ENCODE measurements at places on chromosomes 4 and X. TPM values are rescaled to one million over a fixed set of nuclear protein-coding genes. Genes with fewer than 3 reads are reported as not detected.

The C4orf17 gene
- not detected for total RNA-seq

The DCAF12L1 gene
- not detected for total RNA-seq

The DUX4 gene
- total RNA-seq, result not detected

The KLB gene
- 0.34 TPM for total RNA-seq

The ERAS gene
- total RNA-seq, result not detected

The TMEM150C gene
- 2.4 TPM for total RNA-seq

The MTMR8 gene
- total RNA-seq, result 2.6 TPM

The GLUD2 gene
- total RNA-seq, result 0.23 TPM

The ZFP92 gene
- 0.57 TPM for total RNA-seq

The FAT4 gene
- total RNA-seq, result 0.61 TPM

The GAGE12D gene
- total RNA-seq, result not detected

The COL4A5 gene
- total RNA-seq, result 31.7 TPM

The LAGE3 gene
- total RNA-seq, result 22.5 TPM

The GYG2 gene
- 1.7 TPM for total RNA-seq

The BST1 gene
- total RNA-seq, result 5.7 TPM

The TCEAL2 gene
- total RNA-seq, result 3.2 TPM

The VSIG4 gene
- total RNA-seq, result 84.2 TPM

The ETDB gene
- total RNA-seq, result not detected

The C1QTNF7 gene
- 0.11 TPM for total RNA-seq

The CXCL10 gene
- 0.57 TPM for total RNA-seq

The RBBP7 gene
- total RNA-seq, result 41.1 TPM

The FGA gene
- total RNA-seq, result not detected
